Astrocyte of the cerebellum (primary cell): ENCODE measurements at places on chromosomes 6 and 20.

DNA sequence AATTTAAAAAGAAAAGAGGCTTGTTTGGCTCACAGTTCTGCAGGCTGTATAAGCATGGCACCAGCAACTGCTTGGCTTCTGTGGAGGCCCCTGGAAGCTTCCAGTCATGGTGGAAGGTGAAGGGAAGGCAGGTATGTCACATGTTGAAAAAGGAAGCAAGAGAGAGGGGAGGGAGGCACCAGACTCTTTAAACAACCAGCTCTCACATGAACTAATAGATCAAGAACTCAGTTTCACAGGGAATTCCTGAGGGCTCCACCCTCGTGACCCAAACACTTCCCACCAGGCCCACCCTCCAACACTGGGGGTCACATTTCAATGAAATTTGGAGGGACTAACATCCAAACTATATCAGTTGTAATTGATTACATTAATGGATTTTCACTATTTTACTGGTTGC is 127.9 kb upstream of the MLIP start:
- no peak for DNase-seq

- peak; percentile 62 for DNase-seq
Observed at GRCh38 chr6:2976571-2977085, 5.3 kb upstream of the SERPINB6 start.

- DNase-seq: no peak
Observed at GRCh38 chr6:105808571-105808970, 277.6 kb upstream of the PRDM1 start.

DNA sequence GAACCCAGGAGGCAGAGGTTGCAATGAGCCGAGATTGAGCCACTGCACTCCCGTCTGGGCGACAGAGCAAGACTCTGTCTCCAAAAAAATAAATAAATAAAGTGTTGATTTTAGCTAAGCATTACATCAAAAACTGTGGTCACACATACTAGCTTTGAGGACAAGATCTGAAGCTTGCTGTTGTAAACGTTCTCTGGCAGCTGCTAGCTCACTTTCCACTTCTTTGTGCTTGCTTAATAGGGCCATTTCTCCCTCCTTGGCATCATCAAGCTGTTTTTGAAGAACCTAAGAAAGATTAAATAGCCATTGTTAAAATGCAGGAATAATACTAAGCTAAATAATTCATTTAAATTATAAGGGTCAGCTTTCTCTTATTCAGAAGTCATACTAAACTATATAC is 55.7 kb downstream of the FAM184A start:
- DNase-seq: no peak

GRCh38 chr6:86775893-86776292 is 161.4 kb upstream of the HTR1E start:
- no peak for DNase-seq

- no peak for DNase-seq
Observed at GRCh38 chr20:57568088-57568896, 7.4 kb downstream of the PCK1 start.

GRCh38 chr20:45945678-45946148 is 11.2 kb downstream of the PCIF1 start:
- DNase-seq: no peak
